Hippocampal formation (tissue), 2 donors: ENCODE measurements at places on chromosomes 4 and X.

- DNase-seq, result no peak
Observed at GRCh38 chr4:112296949-112297880, at the start of gene ALPK1. TSS of gene ALPK1 (plus strand) at chr4:112297369.

- no peak for DNase-seq
Observed at GRCh38 chrX:104137496-104137895, 19.3 kb downstream of the SLC25A53 start.

GRCh38 chr4:120816296-120816965, 106.1 kb downstream of the PRDM5 start:
- no peak for DNase-seq

GRCh38 chr4:110510955-110511544, 35.1 kb downstream of the ENPEP start:
- no peak for DNase-seq

- DNase-seq, result no peak
Observed at GRCh38 chr4:26484516-26484915, 5.8 kb downstream of the CCKAR start.

GRCh38 chr4:18923496-18924161, 902.1 kb upstream of the LCORL start:
- no peak for DNase-seq

DNA sequence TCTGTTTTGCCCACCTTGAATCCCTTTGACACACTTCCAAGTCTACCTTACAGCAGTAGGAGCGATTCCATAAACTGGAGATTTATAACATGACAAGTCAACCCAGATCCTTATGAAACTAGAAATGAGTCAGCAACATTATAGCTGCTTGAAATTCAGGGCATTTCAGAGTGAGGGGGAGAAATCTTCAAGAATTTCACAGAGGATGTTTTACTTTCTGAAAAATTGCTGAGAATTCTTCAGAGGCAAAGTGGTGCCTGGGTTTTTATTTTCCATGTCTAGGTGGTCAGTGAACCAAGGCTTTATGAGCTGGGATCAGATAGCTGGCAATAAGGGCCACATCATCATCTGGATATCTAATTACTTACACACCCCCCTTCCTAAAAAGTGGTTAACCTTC, 119.8 kb downstream of the PPARGC1A start:
- DNase-seq, result no peak

GRCh38 chr4:61521451-61521850, 321.3 kb downstream of the ADGRL3 start:
- DNase-seq, result no peak

DNA sequence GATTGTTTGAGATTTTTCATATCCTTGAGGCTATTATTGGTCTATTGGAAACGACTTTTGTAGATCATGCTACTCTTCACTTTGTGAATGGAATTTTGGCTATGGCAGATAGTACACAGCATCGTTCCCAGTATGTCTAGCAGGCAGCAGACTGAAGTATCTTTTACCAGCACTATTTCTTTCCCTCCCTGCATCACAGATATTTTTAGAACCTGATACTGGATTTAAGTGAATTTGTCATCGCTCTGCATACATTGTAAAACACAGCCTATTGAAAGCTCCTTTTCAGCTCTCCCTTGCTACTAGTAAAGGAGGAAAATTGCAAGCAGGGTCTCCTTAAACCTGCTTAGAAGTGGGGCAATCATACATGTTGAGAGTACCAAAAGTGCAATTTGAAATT, 133.6 kb downstream of the LUZP4 start:
- DNase-seq, result no peak
